Lower lobe of right lung (tissue), 2 donors: ENCODE measurements at places on chromosomes 3 and 15. TPM values are rescaled to one million over a fixed set of nuclear protein-coding genes. Genes with fewer than 3 reads are reported as not detected.

GRCh38 chr3:155204851-155205250, 88.6 kb downstream of the STRIT1 start:
- DNase-seq, result no peak

- DNase-seq, result no peak
Observed at GRCh38 chr3:38101811-38102443, 35.0 kb downstream of the ACAA1 start.

DNA sequence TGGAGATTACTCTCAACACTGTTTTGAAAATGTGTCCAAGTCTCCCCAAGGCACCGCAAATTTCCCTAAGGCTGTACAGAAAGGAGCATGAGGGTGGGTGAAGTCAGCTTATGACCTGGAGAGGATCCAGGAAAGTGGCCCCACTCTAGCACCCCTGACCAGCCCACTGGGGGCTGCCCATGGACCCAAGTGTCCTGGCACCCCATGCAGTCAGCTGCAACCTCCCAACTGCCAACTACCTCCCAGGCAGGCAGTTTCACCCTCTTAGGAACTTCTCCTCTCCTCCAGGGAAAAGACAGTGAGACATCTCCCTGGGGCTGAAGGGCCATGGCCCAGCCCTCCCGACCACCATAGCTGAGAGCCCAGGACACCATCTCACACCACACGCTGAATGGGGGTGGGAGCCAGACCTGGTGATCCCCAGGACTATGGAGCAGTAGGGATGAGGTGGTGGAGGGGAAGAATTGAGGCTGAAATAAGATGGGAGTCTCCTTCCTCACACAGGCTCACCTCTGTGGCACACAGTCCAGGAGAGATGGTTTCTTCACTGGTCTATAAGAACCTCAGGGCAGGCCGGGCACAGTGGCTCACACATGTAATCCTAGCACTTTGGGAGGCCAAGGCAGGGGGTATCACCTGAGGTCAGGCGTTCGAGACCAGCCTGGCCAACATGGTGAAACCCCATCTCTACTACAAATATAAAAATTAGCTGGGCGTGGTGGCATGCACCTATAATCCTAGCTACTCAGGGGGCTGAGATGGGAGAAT, 104.4 kb downstream of the DAPK2 start:
- no peak for DNase-seq

DNA sequence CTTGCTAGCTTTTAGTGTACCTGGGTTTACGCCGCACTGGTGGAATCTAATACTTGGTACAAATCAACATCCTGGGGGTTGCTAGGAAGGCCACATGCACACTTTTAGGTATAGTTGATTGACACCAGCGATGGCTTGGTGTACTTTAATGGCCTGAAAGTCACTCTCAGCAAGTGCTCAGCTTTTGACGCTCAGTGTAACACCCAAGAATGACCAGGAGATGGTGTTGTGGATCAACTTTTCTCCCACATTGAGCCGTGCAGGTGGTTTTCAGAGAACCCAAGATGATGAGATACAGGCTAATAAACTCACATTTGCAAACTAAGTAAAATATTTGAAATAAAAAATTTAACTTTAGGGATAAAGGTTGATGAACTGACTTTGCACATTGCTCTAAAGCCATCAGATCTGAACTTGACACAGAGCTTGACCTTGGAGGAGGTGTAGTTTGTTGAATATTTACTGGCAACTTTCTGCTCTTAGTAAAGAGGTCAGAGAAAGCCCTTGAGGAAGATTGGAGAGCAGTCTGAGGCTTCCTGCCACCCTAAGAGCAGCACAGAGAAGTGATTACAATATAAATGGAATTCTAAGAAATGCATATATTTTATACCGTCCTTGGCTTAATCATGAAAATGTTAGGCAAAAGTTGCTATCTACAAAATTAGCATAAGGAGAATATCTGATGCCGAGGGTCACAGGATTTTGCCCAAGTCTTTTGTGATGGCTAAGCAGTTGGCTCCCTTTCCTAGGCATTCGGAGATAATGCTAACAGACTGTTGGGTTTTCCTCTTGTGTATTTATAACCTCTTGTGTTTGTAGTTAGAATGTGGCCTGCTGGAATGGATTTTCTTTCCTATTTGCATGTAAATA, 143.4 kb upstream of the RASGRP1 start:
- DNase-seq, result no peak

GRCh38 chr3:194212845-194213331, 76.9 kb downstream of the HES1 start:
- DNase-seq, result no peak

- DNase-seq, result no peak
Observed at GRCh38 chr3:4498446-4498845, 5.3 kb downstream of the ITPR1 start.

- no peak for DNase-seq
Observed at GRCh38 chr15:101023501-101024072, 104.4 kb downstream of the LRRK1 start.

GRCh38 chr3:152811974-152812760, 22.8 kb upstream of the P2RY1 start:
- no peak for DNase-seq

DNA sequence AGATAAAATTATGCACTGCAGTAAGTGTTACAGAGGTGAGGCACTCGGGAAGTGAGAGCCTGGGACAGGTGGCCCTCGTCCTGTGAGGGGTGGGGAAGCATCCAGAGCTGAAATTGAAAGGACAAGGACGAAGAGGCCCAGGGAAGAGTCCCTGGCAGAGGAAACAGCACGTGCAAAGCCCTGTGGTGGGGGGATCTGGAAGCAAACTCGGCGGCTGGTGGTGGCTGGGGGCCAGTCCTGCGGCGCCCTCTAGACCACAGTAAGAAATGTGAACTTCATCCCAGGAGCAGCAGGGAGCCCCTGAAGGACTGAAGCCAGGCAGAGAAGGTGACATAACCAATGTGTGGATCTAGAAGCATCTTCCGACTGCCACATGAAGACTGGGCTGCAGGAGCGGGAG, 42.8 kb downstream of the GRIP2 start:
- no peak for DNase-seq

GRCh38 chr3:149781741-149782140, 10.6 kb downstream of the ANKUB1 start:
- no peak for DNase-seq

DNA sequence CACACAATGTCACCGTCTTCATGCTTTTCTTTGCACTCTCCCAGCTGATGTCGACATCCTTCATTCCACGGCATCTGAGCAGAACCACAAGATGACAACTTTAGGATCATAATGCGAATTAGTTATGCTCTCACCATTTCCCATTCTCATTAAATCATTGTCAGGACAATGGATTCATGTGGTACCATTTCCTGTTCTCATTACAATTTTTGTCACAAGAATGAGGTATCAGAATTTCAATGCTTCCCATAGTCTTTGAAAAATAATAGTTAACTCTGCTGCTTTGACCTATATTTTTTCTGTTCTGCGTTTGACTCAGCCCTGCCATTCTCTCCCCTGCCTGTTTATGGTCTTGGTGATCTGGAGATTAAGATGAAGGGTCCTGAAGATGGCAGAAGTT, 175.7 kb upstream of the MDFIC2 start:
- no peak for DNase-seq

- peak; percentile 86 for DNase-seq
Observed at GRCh38 chr3:58217209-58217811, 6.5 kb upstream of the DNASE1L3 start.

DNA sequence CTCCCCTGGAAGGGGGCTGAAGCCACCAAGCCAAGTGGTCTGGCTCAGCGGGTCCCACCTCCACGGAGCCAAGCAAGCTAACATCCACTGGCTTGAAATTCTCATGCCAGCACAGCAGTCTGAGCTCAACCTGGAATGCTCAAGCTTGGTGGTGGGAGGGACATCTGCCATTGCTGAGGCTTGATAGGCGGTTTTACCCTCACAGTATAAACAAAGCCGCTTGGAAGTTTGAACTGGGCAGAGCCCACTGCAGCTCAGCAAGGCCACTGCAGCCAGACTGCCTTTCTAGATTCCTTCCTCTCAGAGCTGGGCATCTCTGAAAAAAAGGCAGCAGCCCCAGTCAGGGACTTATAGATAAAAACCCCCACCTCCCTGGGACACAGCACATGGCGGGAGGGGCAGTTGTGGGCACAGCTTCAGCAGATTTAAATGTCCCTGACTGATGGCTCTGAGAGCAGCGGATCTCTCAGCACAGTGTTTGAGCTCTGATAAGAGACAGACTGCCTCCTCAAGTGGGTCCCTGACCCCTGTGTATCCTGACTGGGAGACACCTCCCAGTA, 23.2 kb upstream of the IGSF10 start:
- no peak for DNase-seq

DNA sequence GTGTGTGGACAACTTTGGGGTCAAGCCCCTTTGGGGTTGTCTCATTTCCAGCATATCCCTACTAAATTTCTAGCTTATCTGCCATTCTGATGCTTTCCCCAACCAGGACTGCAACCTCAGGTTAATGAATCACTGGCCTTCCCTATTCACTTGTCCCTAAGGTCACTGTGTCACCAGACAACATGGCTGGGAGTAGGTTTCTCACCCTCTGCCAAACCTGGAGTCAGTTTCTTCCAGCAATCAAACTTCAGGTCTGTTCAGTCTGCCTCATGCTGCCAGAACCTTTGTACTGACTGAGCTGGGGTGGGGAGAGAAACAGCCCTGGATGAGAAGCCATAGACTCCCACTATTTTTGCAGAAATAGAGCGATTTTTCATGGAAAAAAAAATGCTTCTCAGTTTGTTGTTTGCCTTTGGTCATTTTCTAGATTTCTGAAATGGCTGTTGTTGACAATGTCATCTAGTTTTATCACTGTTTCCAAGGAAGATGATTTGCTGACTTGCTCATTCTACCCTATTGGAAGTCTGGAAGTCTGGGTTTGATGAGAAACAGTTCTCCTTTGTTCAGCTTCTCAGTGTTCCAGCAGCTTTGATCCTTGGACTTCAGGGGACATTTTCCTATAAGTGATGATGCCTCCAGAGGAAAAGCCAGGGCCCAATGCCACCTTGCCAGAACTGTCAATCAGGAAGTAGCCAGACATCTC, 74.8 kb upstream of the IL12A start:
- no peak for DNase-seq

GRCh38 chr3:155805802-155806618, at the start of gene C3orf33:
Gene C3orf33 (minus strand): TSS chr3:155806278. CDS start chr3:155806252, 26 bp downstream.
- DNase-seq, result peak; percentile 84

GRCh38 chr15:69804786-69805185, 292.9 kb downstream of the TLE3 start:
- no peak for DNase-seq

DNA sequence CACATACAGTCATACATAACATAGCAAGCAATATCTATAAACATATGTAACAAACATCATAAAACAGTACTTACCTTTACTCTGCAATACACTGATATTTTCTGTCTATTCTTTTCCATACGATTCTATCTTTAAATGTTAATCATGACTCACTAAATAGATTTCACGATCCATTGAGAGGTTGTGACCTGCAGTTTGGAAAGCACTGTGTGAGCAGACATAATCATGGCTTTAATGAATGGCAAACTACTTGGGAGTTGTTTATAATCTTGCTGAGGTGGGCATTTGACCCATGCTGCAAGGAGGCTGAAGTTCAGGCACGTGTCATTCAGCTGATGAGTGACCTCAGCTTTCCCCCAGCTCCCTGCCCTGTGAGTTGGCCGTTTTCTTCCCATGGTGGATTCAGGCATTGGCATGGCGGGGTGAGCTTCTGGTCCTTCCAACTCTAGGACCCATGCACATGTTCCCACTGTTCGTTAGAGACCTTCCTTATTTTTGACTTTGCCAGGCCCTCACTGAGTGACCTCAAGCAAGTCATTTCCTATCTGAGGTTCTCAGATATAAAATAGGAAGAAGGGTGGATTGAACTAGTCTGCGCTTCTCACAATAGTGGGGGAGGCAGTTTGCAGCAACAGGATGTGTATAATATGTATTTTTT, 41.7 kb downstream of the PAQR5 start:
- no peak for DNase-seq

DNA sequence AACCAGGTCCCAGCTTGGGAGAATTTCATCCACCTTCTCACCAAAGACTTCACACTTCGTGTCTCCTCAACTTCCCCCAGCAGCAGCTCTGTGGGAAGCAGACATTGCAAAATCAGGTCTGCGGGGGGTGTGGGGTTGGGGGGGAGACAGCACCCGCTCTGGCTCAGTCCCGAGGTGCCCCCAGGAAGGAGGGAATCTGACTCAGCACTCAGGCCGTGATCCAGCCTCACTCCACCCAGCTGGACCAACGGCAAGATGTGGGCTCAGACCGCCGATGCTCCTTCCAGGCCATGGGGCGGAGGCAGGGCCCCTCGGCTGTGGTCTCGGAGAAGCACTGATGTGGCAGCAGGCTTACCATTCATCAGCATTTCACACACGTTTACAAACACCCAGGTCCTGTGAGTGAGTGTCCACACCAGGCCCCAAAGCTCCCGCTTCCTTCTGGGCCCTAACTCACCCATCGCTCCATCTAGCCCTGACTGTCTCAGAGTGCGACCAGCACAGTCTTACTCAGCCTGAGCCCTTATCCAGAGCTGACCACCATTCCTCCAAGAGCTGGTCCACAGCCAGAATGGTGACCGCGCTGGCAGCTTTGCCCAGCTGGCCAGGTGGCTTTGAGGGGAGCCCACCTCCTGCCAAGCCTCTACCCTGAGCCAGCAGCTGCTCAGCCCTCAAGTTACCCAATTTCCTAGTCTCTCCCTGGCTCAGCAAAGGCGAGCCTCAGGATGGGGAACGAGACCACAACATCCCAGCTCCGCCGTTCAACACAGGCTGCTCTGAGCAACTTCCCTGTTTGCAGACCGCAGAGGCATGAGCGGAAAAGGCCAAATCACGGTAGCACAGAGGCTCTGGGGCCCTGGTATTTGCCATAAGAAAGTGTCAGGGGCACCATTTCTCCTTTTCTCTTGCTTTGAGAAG, 3.3 kb downstream of the STAB1 start:
- peak; percentile 80 for DNase-seq

DNA sequence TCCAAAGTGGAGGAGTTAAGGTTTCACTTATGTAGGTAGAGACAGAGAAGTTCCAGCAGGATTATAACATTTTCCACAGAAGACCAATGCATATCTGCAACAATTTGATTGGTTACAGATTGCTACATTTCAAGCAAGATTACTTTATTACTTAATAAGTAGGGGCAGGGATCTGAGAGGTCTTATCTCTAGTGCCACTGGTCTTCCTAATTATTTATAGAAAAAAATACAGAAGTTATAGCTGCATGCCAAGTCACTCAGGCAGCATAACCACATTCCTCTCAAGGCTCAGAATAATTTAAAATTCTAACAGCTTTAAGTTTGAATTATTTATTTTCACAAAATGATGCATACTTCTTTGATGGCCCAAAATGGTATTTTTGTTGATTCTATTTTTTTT, 30.5 kb downstream of the RAD54L2 start:
- no peak for DNase-seq

KY gene
- 0.24 TPM for total RNA-seq

FILIP1L gene
- 25.0 TPM for total RNA-seq

HIGD2B gene
- not detected for total RNA-seq
